Peyer's patch (tissue), 4 donors: ENCODE measurements at places on chromosomes 13 and 19. TPM values are rescaled to one million over a fixed set of nuclear protein-coding genes. Genes with fewer than 3 reads are reported as not detected.
A peak's percentile ranks its signal among the peaks of the same experiment; 100 is the strongest.

DNA sequence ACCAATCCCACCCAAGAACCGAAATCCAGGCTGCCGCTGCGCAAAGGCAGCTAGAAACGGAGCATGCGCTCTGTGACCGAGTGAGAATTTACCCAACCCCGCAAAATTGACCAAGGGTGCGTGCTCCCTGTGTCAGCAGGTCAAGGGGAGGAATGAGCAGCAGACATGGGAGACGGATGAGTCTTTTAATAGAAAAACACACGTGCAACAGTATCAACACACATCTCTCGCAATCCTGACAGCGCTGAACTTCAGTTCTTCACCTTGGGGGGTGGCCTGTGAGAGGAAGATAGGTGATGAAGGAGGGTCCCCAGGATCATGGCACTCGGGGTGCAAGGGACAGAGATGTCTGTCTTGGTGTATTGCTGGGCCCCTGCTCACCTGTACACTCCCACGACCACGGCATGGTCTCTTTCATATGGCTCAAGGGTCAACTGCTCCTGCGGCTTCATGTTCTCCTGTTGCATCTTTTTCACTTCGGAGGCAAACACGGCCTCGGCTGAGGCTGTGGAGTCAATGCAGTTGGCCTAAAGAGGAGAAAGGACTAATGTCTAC, 402 bp upstream of the DYRK1B start:
- DNase-seq = no peak
- H3K36me3 ChIP-seq = peaks cover 73% of the 10 kb centered on the region
- peak overlapping the region; percentile 85 for H3K27ac ChIP-seq
- peak overlapping the region; percentile 83 for H3K4me3 ChIP-seq

The RAP2A gene
- 13.8 TPM for total RNA-seq

GRCh38 chr13:81929988-81930387, 1589.1 kb upstream of the SPRY2 start:
- no peak for DNase-seq
- H3K4me1 ChIP-seq = no peaks in the 10 kb centered on the region
- H3K27me3 ChIP-seq = no peaks in the 10 kb centered on the region
- H3K27ac ChIP-seq = no peak overlapping the region

The UBE2L5 gene
- not detected for total RNA-seq

GRCh38 chr13:108964606-108965005, 335.2 kb downstream of the MYO16 start:
- DNase-seq = no peak
- H3K4me1 ChIP-seq = no peaks in the 10 kb centered on the region
- H3K36me3 ChIP-seq = no peaks in the 10 kb centered on the region
- no peak overlapping the region for H3K4me3 ChIP-seq
- H3K27me3 ChIP-seq = no peaks in the 10 kb centered on the region

The CILP2 gene
- not detected for total RNA-seq
